GM12892 (cell line): ENCODE measurements at places on chromosomes 13 and 19.

- DNase-seq: no peak
Observed at GRCh38 chr19:17500447-17501198, 10.8 kb upstream of the PGLS start.

DNA sequence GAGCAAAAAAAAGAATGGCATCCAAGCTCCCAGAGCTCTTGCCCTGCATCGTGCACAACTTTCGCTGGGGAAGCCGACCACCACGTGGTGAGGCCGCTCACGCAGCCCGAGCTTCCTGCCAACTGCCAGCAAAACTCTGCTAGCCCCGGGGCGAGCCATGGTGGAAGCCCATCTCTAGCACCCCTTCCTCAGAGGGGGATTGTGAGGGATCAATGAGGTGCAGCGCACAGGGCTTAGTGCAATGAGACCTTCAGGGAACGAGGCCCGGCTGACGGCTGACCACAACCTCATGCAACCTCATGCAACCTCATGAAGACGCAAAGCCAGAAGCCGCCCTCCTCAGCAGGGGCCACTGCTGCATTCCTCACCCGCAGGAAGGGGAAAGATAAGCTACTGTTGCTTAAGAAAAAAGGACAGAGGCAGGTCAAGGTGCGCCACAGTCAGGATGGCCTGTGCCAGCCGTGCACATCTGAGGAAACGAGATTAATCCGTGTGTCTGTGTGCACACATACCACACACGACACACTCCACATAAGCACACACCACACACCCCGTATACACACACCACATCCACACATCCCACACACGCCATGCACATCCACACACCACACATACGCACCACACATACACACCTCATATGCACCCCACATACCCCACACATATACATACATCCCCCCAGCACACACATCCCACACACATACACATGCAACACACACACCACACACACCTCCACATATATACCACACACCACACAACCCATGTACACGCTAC is 9.6 kb downstream of the HSPBP1 start:
- DNase-seq: no peak

GRCh38 chr13:110015253-110015652 is 228.9 kb upstream of the IRS2 start:
- no peak for DNase-seq

DNA sequence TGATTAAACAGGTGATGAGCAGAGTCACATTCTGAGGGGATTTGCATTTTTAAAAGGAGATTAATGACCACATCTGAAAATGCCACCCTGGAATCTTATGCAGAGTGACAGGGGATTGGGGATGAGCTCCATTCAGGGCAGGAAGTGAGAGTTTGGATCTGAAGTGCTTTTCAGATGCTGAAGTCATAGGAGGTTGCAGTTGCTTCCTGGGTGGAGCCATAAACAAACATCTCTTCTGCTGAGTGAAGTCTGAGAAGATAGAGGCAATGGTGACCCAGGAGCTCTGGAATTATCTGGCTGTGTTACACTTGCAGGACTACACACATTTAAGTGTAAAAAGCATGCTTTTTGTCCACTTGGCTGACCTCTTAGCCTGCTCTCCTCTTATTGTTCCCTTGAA is 51.4 kb upstream of the PSG8 start:
- DNase-seq: no peak

- no peak for DNase-seq
Observed at GRCh38 chr13:49632156-49632555, 3.8 kb downstream of the ARL11 start.

- no peak for DNase-seq
Observed at GRCh38 chr13:27339299-27339698, 68.7 kb downstream of the RASL11A start.

GRCh38 chr13:30581582-30581981 is 36.1 kb upstream of the USPL1 start:
- DNase-seq: no peak

DNA sequence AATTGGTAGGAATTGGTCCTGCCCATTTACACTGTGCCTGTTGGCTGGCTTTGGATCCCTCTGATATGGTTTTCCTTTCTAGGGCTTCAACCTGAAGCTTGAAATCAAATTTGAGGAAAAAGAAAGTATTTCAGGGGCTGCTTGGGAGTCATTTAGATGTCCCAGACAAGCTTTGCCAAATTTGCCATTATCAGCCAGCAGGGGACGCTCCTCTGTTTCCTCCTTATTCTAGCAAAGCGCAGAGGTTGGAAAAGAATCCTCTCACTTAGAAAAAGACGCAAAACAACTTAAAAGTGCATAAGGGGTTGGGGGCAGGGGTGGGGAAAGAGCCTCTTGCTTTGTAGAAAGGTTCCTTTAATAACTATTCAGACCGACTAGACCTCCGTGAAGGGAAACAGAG is 1211.1 kb upstream of the PCDH20 start:
- no peak for DNase-seq

GRCh38 chr13:44237276-44237767 is 136.3 kb upstream of the SERP2 start:
- peak; percentile 29 for DNase-seq

DNA sequence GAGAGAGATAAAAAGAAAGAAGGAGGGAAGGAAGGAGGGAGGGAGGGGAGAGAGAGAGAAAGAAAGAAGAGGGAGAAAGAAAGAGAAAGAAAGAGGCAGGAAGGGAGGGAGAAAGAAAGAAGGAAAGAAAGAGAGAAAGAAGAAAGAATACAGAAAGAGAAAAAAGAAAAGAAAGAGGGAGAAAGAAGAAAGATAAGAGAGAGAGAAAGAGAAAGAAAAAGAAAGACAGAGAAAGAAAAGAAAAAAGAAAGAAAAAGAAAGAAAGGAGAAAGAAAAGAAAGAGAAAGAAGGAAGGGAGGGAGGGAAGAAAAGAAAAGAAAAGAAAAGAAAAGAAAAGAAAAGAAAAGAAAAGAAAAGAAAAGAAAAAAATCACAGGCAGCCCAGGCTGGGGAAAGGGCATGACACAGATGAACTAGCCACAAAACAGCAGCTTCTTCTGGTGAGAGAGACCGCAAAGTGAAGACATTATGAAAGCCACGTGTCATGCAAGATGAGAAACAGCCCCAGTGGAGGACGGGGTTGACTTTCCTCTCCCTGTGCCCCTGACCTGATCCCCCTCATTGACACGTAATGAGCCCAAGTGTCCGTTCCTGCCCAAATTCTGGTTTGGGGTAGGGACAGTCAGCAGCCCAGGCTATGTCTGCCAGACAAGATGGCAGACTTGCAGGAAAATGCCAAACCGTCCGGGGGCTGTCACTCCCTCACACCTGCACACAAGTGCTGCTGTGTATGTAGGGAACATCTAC is 102.1 kb downstream of the INSR start:
- no peak for DNase-seq

DNA sequence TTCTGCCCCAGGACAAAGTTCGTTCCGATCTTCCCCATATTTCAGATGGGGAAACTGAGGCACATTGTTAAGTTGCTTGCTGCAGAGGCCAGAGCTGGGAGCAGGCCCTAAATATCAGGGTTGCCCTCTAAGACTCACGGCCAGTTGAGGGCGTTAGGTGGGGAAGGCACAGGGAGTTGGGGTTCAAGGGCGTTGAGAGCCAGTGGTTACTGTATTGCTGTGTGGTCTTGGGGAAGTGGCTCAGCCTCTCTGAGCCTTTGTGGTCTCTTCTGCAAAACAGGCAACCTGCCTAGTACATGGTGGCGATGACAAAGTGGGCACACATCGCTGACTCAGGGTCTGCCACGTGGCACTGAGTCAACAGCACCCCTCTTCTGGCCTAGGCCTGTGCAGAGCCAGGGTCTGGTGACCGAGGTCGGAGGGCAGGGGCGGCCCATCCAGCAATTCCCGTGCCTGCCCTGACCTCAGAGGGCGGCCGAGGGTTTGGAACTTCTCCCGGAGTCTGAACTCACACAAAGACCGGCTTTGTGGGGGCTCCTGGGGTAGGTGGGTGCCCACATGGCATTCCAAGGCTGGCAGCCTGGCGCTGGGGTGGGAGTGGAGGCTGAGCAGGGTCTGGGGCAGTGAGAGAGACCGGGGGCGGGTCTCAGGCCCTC is 10.2 kb downstream of the TNFAIP8L1 start:
- no peak for DNase-seq

DNA sequence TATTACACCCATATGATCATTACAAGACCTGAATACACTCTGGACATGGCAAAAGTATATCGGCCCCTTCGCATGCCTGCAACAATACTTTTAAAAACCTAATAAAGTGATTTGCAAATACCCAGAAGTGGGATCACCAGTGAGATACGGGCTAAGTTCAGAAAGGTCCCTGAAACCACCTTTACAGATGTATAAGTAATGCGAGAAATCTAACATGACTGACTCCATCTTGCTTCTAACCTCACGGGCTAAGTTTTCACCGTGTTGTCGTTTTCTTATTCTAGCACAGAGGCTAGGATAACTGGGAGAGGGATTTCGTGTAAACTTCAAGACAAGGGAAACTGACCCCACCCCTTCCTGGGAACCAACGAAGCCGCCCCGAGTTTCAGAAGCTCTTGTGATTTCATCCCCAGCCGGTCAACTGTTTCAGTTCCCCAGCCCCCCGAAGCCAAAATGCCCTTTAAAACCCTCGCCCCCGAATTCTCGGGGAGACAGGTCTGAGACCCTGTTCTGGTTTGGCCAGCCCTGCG is 703 bp downstream of the NEK3 start:
- DNase-seq: no peak

DNA sequence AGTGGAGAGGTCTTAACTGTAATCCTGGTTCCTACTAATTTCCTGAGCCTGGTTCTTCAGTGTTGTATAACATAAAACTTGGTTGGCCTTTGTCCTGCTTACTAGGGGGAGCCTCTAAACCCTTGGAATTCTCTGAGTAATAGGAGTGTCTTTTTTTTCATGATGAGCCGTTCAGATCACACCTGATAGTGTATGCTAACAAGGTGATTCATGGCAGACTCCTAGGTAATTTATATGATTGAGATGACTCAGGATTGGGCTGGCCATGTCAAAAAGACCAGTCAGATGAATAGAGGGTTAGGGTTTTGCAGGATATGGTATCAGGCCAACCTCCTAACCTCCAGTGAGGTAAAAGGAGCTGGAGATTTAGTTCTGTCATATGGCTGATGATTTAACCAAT is 135.8 kb upstream of the KLF12 start:
- DNase-seq: no peak

DNA sequence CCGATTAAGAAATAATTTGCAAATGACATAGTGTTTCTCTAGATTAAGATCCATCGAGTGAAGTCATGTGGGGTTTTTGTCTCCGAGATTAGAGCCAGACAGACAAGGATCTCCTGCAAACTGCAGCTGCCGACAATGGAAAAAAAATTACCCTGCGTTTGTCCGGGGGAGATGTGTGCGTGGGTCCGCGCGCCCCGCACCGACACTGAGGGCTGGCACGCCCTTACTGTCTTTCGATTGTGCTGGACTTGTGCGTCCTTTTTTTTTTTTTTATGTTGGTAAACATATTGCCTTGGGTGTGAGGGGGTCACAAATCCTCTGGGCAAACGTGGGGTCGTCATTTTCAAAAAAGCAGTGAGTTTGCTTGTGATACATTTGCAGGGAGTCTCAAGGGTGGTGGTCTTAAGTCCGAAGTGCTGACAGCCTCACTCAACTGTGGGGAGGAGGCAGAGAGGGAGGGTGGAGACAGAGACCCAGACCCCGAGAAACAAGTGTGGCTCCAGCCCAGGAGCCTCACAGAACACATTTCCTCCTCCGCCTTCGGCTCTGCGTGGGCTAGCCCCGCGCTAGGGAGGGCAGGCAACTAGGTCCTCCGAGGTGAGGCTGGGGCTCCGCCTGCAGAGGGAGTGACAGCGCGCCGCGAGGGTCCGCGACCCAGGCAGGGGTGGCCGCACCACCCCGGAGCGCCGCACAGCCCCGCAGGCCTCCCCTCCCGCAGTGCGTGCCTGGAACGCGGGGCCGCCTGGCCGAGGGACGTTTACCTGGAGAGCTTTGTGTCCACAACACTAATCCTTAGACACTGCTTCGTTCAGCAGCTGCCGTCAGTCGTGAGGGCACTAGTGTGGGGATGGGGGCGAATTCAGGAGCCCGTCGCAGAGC is 11.7 kb upstream of the SOX1 start:
- no peak for DNase-seq
